ENCODE measurements at places on chromosomes 6 and 20.

- no peak for DNase-seq
Observed at GRCh38 chr6:98929498-98930060, 18.2 kb downstream of the FBXL4 start.

GRCh38 chr6:51153109-51153508 is 334.4 kb downstream of the TFAP2B start:
- DNase-seq: no peak

GRCh38 chr6:142887517-142887916 is 57.5 kb downstream of the HIVEP2 start:
- DNase-seq: no peak

GRCh38 chr6:20306491-20306890 is 94.2 kb upstream of the MBOAT1 start:
- no peak for DNase-seq

DNA sequence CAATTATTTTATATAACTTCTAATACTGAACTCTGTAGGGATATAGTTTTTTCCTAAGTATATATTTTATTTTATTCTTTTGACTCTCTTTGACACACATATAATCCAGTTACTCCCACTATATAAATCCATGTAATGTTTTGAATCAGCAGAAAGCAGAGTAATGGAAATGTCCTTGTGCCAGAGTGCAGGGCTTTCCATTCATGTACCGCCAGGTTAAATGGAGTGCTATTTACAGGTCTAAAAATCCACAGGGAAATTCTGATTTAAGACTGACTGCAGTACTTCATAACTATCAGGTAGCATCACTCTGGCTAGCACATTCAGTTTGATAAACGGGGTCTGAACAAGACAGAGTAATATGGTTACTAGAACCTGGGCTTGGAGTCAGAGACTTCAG is 626.8 kb downstream of the COL12A1 start:
- DNase-seq: no peak

DNA sequence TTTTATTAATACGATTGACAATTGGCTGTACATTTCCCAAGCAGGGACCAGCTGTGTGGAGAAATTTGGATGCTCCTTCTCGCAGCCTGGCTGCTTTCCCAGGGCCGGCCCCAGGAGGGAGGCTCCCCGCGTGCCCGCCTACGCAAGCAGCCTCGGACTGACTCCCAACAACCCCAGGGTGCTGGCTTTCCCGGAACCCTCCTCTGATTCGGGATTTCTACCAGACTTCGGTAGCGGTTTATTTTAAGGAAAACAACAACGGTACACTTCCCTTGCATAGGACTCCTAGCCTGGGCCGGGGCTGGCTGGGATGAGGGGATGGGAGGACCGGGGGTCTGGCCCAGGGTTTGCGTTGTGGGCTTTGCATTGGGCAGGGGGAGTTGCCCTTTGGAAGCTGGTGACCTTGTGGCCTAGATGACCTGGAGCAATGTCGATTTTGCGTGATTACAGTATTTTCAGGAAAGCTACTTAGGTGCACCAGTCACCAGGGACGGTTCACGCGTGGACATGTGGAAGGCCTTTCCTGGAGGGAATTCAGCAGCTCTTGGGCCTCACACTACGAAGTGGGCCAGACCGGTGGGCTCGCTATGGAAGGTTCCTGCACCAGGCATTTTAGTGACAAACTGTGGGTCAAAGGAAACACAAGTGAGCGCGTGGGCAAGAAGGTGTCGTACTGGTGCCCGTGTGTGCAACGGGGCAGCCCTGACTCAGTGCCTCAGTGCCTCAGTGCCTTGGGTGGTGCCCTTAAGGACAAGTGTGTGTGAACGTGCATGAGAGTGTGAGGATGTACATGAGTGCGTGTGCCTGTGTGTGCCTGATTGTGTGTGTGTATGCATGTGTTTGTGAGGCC is 20.7 kb upstream of the PHACTR3 start:
- no peak for DNase-seq

DNA sequence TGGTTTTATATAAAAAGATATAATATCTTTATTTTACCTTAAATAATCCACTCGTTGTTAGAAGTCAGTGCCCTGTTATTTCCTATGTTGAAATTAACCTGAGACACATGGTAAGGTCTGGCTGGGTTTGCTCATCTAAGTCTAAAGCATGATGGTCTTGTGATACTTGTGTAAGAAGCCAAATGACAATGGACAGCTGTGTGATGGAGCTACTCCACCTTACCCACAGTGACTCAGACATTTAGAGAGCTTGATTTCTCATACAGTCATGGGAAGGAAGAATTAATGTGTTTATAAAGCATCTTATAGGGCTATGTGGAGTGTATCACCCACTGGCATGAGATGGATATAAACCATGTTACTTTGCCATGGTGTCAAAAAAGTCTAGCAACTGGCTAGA is 11.7 kb downstream of the CTCFL start:
- peak; percentile 68 for DNase-seq

DNA sequence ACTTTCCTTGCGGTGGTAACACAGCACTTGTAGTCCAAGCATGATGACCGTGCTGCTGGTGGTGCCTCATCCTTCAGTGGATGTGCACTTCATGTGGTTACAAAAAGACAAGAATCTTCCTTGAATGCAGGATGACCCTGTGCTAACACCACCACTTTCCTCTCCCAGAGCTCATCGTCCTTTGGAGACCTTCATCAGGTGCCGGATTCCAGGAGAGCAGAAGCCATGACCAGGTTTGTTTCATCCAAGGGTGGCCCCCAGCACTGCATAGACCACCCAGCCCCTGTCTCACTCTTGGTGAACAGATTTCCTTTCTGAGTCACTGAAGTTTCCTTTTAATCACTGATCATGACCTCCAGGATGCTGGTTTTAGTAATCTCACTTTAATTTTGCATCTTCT is 101.2 kb upstream of the SYNDIG1 start:
- DNase-seq: no peak

- DNase-seq: no peak
Observed at GRCh38 chr6:143513410-143513809, 1.9 kb upstream of the FUCA2 start.

DNA sequence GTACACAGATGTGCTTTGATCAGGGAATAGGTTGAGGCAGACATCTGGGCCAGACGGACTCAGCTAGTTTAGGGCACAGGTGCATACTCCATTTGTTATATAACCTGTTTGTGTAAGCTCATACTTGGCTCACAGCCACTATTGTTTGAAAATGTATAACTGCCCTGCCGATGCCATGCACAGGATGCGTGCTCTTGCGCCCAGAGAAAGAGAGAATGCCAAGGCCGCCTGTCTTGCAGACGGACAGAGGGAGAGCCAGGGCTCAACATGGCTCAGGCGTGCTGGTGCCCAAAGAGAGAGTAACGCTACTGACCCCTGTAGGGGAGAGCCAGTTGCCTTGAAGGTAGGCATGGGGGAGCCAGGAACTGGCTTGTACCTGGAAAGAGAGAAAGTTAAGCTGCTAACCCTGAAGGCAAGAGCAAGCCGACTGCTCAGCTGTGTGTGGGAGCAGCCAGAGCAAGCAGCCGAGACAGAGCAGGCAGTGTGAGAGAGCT is 57.7 kb downstream of the FAM229B start:
- DNase-seq: no peak

GRCh38 chr6:52403627-52404026 is 16.5 kb upstream of the EFHC1 start:
- no peak for DNase-seq

- no peak for DNase-seq
Observed at GRCh38 chr6:27095914-27096313, 151.6 kb upstream of the PRSS16 start.

DNA sequence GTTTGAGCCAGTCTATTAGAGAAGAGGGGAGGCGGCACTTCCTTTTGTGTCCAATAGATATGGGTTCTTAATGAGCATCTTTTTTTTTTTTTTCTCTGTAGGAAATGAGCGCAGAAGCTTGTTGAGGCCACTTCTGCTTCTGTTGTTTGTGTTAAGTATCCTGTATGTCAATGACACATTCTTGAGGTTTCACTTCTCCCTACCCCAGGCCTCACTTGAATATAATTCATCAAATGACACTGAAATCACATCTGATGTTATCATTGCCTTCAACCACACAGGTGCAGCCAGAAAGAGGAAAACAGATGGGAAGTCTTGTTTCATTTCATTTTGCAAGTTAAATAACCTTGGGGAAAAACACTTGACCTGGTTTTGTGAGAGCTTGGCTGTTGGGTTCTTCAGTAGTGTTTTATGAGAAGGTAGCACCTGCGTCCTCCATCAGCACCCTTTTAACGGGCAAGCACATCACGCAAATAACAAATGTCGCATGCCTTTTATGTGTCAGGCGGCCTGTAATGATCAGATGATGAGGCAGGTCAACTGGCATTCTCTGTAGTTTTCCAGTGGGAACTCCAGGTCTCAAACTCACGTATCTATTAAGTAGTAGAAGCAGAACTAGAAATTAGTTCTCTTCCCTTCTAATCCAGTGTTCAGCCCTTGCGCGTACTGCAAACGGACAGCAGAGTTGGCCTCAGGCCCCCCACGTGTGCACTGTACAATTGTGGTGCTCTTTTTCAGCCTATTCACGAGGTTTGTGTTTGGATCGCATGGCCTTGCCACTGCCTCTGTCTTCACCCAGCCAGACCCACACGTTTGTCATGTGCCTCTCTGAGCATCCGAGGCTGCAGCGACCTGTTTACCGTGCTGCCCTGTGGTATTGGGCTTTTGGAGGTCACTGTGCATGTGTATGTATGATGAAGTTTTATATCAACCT is 23.5 kb downstream of the PLEKHG1 start:
- DNase-seq: no peak

DNA sequence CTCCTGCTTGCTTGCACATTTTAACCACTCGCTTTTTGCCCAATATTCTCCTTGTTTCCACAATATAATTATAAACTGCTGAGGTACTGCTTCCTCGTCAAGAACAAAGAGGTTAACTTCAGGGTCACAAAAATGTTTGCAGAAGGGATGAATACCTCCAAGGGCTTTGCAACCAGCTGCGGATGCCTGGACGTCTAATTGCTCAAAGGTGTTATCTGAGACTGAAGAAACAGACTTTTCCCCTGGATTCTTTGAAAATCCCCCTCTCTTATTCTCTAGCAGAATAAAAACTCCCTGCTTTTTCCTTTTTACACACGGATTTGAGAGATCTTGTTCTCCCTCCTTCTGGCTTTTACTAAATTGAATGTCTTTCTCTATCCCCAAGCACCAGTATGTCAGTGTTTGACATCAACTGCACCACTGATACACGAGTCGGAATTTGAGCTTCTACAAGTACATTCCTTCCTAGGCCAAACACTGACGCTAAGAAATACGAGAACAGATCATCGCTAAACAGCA is 336 bp upstream of the SMPDL3A start:
- DNase-seq: no peak

DNA sequence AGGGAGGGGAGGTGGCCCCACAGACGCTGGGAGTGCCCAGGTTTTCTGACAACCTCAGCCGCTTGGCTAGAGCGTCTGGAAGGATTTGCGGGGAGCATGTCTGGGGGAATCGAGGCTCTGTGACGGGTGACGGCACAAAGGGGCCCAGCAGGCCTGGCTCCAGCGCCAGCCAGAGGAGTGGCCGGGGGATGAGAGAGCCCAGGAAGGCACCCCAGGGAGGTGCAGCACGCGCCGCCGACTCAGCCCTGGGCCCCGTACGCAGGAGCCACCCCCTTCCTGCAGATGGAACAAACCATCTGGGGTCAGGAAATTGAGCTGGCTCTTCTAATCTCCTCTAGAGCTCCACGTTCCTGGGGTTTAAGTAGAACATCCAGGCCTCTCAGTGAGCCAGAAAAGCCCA is 5.9 kb upstream of the SLCO4A1 start:
- DNase-seq: no peak

GRCh38 chr20:9807136-9807535 is 31.7 kb downstream of the PAK5 start:
- no peak for DNase-seq

DNA sequence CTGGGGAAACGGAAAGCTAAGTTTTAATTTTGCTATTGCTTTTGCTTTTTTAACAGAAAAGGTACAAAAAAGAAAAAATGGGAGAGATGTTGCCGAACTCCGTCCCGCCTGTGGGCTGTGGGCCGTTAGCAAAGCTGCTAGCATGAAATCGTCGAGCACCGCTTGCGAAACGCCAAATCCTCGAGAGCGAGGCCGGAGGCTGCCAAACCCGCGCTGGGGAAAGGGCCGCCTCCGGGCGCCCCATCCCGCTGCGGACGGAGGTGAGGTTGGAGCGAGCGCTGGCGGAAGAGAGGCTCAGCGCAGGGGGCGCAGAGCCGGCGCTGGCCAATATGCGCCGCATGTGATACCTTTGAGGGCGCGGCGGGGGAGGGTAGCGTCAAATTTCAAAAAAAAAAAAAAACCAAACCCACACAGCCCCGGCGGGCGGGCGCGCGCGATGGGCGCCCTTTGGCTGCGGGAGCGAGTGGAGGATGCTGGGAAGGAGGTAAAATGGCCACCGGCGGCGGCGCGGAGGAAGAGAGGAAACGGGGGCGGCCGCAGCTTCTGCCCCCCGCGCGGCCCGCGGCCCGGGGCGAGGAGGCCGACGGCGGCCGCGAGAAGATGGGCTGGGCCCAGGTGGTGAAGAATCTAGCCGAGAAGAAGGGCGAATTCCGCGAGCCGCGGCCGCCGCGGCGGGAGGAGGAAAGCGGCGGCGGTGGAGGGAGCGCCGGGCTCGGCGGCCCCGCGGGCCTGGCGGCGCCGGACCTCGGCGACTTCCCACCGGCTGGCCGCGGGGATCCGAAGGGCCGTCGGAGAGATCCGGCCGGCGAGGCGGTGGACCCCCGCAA is at the start of gene ZCCHC3:
ZCCHC3 (plus strand) TSS at position 473 of the 827 bp plus-strand sequence; CDS start at position 490, 17 bp downstream.
- DNase-seq: peak; percentile 96

DNA sequence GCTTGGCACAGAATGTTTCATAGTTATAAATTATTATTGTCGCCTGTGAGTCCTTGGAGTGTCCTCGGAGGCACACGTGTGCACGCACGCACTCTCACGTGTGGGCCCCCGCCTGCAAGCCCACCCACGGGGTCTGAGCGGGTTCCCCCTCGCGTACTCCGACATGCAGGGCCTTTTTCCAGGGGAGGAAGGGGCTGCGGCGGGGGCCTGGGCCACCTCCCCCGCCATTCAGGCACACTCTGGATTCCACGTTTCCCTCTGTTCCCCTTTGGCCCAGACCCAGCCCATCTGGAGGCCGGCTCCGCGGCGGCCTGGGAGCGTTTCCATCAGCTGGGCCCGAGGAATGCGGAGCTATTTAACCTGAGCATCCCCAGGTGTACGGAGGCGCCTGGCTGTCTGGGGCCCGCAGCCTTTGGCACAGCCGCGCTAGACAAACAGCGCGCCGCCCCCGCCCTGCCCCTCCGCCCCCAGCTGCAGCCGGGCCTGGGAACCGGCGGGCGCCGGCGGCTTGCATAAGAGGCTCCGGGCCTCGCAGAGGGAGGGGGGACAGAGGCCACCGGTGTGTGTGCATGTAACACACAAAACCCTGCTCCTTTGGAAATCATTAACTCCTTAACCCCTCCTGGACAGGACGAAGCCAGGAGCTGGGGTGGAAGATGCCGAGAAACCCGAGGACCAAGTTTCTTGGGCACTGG is 3.3 kb downstream of the ID1 start:
- peak; percentile 97 for DNase-seq
